ENCODE measurements at places on chromosomes 12 and 14.
A peak's percentile ranks its signal among the peaks of the same experiment; 100 is the strongest.

DNA sequence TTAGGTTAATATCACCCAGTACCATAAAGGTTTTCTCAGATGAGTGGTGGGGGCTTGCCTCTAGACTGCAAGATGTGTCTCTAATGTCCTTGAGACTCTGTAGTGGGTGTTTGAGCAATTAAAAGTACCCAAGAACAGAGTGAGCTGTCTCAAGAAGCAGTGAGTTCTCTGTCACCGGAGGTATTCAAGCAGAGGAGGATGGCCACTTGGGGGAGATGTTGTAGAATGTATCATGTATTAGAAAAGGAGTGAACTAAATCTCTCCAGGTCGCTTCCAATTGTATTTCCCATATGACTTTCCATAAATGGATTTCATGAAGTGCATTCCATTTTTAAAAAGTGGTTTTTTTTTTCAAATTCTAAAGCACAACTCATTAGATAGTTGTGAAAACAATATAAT, 35.0 kb downstream of the SLC17A8 start:
- DNase-seq = no peak

DNA sequence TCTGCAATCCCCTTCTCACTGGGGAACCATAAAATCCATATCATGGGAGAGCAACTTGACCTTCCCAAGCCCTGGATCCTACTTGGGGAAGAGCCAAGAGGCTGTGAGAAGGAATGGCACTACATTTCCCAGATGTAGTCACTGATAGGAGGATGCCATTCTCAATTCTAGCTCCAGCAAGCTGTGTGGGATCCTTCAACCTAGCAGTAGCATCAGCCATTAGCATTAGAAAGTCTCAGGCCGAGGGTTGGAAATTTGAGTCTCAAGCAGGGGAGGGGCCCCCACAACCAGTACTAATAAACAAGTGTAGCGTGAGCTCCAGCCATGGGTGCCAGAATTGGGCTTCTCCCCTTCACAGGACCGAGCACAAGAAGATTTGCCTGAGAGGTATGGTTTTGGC, 84.3 kb upstream of the NELL2 start:
- no peak for DNase-seq

DNA sequence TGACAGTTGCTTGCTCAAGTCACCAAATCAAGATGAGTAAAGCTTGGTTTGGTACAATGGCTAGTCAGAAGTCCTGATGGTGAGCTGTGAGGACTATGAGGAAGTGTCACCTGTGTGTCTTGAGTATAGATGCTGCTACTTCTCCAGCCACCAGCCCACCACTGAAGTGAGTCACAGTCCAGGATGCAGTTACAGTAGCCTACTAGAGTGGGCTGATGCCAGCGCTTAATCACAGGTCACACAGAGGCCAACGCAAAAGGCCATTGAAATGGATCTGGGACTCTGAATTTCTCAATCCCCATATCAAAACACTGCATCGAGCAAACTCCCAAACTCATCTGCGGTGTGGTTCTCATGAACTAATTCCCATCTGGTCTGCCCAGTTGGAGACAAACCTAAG, 223.1 kb downstream of the ANO6 start:
- no peak for DNase-seq

DNA sequence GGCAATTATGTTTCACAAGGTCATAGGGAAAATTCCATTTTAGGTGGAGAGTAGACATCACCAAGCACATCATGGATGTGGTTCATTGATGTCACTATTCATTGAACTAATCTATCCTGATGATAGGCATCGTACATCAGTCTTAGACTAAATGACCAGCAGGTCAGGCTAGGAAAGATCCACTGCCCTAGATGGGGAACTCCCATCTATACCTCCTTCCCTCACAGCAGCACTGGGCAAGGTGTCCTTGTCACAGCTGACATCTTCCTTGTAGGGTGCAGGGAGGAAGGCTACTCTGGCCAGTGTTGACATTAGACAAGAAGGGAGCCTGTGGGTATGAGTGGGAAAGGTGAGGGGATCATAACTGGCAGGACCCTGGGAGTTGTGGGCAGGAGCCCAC, 63.8 kb upstream of the CAPRIN2 start:
- no peak for DNase-seq

DNA sequence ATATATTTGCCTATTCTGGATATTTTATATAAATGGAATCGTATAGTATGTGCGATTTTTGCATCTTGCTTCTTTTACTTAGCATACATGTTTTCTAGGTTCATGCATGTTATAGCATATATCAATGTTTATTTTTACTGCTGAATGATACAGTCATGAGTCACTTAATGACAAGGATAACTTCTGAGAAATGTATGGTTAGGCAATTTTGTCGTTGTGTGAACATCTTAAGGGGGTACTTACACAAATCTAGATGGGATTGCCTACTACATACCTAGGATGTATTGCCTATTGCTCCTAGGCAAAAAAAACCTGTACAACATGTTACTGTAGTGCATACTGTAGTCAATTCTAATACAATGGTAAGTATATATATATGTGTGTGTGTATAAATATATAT, 8.8 kb downstream of the USP15 start:
- DNase-seq = no peak

- DNase-seq = no peak
Observed at GRCh38 chr14:90981636-90982035, 78.8 kb downstream of the RPS6KA5 start.

DNA sequence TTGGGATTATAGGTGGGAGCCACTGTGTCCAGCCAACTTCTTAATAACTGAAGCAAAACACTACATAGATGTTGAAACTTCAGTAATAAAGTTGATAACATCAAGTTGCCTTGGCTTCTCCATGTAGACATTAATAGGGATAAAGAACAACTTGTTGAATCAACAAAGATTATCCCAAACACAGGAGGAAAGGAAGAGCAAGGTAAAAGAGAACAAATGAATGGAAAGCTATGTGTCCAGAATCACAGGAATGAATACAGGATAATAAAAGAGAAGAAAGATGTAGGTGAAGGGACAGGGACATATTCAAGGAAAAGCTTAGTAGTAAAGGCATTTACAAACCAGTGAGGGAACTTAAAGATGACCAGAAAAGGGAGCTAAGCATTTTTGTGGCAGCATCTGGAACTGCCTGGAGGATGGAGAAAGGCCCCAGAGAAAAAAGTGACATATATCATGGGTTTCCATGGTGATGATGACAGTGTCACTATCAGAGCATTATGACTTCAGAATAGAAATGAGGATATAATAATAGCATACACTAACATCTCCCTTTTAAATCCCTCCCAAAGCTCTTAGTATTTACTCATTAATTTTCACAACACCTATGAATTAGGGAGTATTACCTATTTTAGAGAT, 24.0 kb upstream of the MDM1 start:
- DNase-seq = no peak

GRCh38 chr12:21940549-21941505, at the start of gene ABCC9:
TSS of gene ABCC9 (minus strand) at chr12:21941426. CDS start at chr12:21936674, 4,752 bp downstream.
- DNase-seq = peak; percentile 21

DNA sequence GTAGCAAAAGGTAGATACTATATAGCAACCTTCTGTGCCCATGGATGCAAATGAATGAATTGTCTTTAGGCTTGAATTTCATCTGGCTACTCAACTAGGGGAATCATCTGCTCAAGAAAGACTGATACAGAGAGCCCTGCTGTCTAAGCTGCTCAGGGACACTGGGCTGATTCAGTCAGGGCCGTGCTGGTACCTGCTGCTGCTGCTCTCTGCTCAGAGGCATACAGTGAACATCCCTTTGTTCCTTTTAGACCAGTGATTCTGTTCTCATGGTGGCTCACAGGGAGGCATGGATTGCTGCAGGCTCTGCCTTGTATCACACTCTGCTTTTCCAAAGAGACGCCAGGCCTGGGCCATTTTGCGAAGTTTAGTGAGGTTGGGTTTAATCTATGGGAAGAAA, 14.1 kb downstream of the EIF2B2 start:
- DNase-seq = peak; percentile 28

GRCh38 chr14:40485688-40486087, 1053.5 kb upstream of the FBXO33 start:
- no peak for DNase-seq

GRCh38 chr12:18837025-18837424, 99.1 kb downstream of the CAPZA3 start:
- DNase-seq = no peak

DNA sequence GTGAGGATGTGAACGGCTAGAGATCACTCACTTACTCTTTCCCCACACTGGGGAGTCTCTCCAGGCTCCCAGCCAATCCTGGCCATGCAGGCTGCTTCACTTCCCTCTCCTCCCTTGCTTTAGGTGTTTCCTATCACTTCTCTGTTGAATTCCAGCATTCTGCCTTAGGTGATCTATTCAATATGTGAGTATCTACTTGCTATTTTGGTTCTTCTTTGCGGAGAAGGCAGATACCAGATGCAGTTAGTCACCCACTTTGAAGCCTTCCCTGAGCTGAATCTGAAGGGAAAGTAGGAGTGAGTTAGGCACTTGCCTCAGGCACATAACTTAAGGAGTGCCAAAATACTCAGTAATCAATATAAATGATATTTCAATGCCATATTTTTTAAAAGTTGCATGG, 36.0 kb upstream of the FAR2 start:
- no peak for DNase-seq

DNA sequence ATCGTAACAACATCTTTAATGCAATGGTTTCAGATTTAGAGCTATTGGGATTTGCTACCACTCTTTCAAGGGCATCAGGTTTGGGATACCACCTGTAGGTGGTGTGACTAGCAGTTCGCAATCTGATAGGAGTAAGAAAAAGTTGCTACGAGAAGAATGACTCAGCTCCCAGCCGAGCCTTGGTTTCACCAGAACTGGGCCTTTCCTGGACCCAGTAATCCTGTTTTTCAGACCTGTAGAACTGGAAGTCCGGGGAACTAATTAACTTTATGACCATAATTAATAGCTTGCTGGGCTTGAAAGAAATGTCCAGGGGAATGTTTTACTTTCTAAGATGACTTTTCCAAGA, 770 bp downstream of the ABHD4 start:
- peak; percentile 27 for DNase-seq

DNA sequence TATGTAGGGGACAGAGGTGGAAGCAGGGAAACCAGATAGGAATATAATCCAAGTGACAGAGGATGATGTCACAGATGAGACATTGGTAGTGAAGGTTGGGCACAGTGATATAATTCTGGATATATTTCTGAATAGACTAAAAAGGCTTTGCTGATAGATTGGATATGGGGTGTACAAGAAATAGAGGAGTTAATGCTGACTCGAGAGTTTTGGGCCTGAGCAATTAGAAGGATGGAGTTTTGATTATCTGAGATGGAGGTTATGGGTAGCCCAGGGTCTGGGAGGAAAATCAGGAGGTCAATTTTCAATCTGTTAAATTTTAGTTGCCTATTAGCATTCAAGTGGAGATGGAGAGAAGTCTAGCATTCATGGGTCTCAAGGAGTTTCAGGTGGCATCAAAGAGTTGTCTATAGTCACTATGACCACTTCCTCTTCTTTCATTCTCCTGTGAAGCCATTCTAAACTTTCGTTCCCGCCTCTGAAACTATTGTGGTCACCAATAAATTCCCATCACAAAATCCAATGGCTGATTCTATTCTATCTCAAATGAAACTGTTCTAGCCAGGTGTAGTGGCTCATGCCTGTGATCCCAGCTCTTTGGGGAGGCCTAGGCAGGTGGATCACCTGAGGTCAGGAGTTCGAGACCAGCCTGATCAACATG, 10.6 kb upstream of the ANO6 start:
- no peak for DNase-seq

DNA sequence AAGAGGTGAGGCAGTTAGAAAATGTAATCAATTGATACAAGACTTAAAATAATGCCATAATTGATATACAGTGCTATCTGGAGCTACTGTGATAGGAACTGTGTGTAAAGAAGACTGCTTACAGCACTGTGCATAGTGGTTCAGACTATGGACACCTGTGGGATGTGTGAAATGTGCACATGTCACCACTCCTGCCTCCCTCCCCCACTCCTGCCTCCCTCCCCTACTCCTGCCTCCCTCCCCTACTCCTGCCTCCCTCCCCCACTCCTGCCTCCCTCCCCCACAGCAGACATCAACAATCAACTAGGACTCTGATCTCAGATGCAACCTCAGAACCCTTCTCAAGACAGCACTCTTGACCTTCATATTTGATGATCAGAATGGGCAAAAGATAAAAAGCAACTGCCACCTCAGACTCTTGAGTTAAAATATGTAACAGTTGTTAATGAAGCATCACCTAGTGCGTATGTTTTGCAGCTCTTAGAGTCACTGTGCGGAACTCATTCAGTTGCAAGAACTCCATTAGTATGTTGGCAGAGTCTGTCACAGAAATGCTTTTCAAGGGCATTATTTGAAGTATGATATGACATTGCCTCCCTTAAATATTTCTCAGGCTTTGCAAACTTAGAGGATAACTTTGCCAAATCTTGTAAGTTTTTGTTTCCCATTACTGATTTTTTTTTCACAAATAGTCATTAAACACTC, 255.2 kb upstream of the DDHD1 start:
- DNase-seq = no peak

DNA sequence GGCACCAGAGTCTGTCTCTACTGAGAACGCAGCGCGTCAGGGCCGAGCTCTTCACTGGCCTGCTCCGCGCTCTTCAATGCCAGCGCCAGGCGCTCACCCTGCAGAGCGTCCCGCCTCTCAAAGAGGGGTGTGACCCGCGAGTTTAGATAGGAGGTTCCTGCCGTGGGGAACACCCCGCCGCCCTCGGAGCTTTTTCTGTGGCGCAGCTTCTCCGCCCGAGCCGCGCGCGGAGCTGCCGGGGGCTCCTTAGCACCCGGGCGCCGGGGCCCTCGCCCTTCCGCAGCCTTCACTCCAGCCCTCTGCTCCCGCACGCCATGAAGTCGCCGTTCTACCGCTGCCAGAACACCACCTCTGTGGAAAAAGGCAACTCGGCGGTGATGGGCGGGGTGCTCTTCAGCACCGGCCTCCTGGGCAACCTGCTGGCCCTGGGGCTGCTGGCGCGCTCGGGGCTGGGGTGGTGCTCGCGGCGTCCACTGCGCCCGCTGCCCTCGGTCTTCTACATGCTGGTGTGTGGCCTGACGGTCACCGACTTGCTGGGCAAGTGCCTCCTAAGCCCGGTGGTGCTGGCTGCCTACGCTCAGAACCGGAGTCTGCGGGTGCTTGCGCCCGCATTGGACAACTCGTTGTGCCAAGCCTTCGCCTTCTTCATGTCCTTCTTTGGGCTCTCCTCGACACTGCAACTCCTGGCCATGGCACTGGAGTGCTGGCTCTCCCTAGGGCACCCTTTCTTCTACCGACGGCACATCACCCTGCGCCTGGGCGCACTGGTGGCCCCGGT, at the start of gene PTGDR:
Gene PTGDR (plus strand): TSS at position 198 of the 778 bp plus-strand sequence. CDS start 117 bp downstream, at position 315.
- DNase-seq = no peak

DNA sequence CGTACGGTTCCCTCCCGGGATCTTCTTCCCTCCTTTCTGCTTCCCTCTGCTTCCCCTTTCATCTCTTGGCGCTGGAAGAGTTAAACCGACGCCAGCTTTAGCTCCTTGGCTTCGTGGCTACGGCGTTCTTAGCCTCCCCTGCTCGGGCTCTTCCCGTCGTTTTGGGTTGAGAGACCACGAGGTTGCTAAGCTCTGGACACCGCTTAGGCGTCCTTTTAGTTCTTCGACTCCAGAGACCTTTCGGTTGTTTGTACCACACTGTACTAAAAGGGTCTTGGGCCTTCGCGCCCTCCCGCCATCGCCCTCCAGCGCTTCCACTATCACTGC, 545 bp downstream of the CPSF2 start:
- DNase-seq = peak; percentile 44
